GM12892 (cell line): ENCODE measurements at places on chromosomes 11 and 22.

- no peak for DNase-seq
Measured at GRCh38 chr22:50613291-50613981, 12.8 kb downstream of the MAPK8IP2 start.

DNA sequence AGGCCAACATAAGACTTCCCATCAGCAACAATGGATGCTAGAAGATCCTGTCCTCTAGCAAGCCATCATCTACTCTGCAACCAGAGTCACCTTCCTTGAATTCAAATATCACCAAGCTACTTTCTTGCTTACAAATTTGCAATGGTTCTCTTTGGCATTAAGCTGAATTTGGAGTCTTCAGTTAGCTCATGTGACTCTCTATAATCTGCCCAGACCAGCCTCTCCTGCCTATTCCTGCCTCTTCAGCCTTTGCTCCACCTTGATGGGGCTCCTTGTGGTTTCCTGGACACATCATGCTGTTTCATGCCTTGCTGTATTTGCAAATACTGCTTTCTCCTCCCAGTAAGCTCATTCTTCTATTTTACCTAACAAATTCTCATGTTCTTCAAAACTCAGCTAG is 82.3 kb downstream of the RASSF10 start:
- no peak for DNase-seq

DNA sequence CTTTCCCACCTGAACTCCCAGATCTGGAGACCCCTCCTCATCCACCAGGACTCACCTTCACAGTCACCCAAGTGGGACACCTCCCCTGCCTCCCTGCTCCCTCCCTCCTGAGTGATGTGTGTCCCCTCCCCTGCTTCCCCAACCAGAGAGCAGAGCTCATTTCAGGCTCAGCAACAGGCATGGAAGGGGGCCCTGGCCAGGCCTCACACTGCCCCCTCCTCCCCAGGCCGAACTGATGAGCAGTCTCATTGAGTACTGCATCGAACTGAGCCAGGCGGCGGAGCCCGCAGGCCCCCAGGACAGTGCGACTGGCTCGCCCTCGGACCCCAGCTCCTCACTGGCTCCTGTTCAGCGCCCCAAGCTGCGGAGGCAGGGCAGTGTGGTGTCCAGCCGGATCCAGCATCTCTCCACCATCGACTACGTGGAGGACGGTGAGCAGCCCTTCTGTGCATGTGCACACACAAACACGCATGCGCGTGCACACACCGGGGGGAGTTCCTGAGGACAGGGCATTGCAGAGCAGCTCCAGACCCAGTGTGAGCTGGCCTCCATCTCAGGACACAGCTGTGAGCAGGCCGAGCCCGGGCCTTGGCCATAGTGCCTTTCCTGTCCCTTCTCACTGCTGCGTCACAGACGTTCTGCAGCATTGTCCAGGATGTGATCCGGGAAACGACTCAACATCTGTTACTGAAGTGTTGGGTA is 17.8 kb upstream of the NEAT1 start:
- DNase-seq, result no peak

- DNase-seq, result no peak
Measured at GRCh38 chr22:24482575-24482974, 12.6 kb upstream of the UPB1 start.

GRCh38 chr22:17919276-17920144 is 104.9 kb downstream of the MICAL3 start:
- no peak for DNase-seq

GRCh38 chr11:131511794-131512193 is 141.4 kb downstream of the NTM start:
- DNase-seq, result peak; percentile 15

DNA sequence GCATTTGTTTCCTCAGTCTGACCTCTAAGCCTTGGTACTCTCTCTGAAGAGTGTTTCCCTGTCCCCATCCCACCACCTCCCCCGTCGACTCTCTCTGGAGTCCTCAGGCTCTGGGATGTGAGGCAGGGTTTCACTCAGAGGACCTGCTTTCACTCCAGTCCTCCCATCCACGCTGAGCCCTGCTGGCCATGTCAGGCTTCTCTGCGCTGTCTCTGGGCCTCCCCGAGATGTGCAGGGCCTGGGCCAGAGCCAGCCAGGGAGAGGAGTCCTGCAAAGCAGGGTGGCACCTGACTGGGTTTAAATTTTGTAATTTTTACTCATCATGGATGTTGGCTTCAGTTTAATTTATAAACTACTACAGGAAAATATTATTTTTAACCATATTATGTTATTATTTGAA is 3.3 kb downstream of the SCGB2A2 start:
- DNase-seq, result no peak

DNA sequence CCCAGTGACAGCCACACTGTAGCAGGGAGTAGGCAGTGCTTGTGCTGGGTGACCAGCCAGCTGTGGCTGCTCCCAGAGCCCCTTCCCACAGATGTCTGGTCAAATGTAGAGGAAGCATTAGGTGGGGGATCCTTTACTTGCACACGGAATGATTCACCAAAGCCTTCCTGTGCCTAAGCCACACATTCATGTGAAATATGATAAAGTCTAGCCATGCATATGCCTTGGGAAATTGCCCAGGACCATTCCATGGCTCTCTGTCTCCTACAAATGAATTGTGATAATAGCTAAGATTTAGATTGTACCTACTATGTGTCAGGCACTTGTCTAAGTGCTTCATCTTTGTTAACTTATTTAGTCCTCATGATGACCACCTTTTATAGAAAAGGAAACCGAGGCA is 217.5 kb upstream of the E2F8 start:
- no peak for DNase-seq

- no peak for DNase-seq
Measured at GRCh38 chr22:19851291-19852176, 3.1 kb downstream of the GNB1L start.

- no peak for DNase-seq
Measured at GRCh38 chr22:18085188-18085587, 7.4 kb downstream of the PEX26 start.

GRCh38 chr11:108966206-108966605 is 301.3 kb downstream of the DDX10 start:
- DNase-seq, result no peak
